Thyroid gland (tissue), 4 donors: ENCODE measurements at places on chromosomes 3 and 15. TPM values are rescaled to one million over a fixed set of nuclear protein-coding genes. Genes with fewer than 3 reads are reported as not detected.
A peak's percentile ranks its signal among the peaks of the same experiment; 100 is the strongest.

HYKK gene
- 15.0 TPM for total RNA-seq

DNA sequence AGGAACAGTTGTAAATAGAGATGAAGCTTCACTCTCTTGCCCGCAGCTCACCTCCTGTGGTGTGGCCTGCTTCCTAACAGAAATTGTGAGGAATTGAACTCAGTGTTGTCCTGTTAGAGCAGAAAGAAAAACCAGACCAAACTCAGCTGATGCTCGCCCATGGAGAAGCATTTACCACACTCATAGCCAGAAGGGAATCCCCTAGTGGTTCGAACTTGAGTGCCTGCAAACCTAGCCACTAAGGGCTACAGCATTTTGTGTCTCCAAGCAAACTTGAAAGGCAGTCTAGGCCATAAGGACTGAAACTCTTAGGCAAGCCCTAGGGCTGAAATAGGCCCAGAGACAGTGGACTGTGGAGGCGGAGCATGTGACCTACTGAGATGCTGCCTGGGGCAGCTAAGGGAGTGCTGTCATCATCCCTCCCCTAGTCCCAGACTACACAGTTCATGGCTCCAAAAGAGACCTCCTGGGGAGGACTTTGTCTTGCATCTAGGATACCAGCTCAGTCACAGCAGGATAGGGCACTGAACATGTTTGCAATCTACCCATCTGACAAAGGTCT lies 44.5 kb upstream of the MCTP2 start:
- no peak for DNase-seq

SEMA4B gene
- total RNA-seq = 49.5 TPM

GRCh38 chr3:112486811-112487505 lies 12.3 kb downstream of the BTLA start:
- no peak for DNase-seq

DNA sequence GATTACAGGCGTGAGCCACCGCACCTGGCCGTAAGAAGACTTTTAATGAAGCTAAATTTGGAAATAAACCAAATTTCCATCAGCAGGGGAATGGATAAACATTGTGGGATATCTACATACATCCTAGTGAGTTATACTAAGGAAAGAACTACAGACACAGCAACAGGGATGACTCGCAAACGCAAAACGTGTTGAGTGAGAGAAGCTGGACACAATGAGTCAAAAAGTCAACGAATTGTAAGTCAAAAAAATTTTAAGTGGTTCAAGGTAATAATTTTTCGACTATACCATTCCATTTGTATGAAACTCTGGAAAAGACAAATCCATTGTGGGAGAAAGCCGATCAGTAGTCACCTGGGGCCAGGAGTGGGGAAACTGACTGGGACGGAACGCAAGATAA lies 19.9 kb downstream of the PLA2G4F start:
- DNase-seq = no peak

DNA sequence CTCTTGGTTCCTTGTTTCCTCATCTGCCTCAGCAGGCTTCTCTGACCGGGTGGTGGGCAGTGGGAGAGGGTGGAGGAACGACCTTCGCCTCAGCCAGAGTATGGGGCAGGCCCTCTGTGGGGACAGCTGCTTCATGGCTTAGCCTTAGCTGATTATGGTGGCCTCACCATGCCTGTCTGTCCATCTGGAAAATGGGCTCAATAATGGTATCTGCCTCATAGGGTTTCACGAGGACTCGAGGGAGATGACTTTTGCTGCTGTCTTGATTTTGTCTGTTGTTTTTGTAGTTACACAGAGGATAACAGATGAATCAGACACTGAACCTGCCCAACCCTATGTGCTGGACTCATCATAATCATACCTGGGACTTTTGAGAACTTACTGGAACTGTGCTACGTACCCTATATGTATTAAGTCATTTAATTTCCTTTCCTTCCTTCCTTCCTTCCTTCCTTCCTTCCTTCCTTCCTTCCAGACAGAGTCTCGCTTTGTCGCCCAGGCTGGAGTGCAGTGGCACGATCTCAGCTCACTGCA lies 46.5 kb downstream of the CDC25A start:
- DNase-seq = no peak

DNA sequence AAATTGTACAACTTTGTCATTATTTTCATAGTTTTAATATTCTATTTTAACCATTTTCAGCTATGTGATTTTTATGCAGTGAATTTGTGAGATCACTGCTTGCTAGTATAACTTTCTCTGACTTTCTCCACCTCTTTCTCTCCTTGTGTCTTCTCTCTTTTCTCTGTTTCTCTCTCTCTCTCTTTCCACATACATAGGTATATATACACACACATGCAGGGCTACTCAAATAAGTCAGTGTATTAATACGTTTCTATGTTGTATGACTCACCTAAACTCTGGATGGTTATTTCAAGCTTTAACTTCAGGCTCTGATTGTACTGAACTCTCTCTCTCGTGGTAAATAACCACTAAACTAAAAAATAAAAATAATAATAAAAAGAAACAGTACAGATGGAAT lies 1389.3 kb upstream of the ALCAM start:
- DNase-seq = no peak

DNA sequence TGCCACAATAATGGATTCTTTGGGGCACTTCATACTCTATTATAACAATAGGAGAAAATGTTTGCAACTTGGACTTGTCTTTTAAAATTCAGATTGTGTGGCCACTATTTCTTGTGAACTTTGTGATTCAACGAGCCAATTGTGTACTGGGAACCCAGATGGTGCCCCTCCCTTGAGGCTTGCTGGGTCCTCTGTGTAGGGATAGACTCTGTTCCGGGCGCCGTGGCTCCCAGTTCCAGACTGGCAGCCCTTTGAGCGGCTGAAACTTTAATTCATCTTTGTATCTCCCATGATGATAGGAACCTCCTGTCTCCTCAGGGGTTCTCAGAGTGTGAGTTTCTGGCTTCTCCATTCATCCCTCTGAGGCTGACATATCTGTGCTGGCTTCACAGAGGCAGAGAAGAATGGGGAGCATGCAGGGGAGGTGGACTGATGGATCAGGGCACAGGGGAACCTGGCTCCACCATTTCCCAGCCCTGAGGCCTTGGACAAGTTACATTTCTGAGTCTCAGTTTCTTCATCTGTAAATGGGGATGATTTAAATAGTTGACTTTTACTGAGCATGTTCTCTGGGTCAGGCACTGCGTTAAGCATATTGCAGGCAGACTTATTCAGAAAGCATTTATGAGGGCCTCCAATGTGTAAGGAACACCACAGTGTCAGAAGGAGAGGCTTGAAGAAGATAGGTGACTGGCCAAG lies 15.2 kb upstream of the ANKDD1A start:
- no peak for DNase-seq

DNA sequence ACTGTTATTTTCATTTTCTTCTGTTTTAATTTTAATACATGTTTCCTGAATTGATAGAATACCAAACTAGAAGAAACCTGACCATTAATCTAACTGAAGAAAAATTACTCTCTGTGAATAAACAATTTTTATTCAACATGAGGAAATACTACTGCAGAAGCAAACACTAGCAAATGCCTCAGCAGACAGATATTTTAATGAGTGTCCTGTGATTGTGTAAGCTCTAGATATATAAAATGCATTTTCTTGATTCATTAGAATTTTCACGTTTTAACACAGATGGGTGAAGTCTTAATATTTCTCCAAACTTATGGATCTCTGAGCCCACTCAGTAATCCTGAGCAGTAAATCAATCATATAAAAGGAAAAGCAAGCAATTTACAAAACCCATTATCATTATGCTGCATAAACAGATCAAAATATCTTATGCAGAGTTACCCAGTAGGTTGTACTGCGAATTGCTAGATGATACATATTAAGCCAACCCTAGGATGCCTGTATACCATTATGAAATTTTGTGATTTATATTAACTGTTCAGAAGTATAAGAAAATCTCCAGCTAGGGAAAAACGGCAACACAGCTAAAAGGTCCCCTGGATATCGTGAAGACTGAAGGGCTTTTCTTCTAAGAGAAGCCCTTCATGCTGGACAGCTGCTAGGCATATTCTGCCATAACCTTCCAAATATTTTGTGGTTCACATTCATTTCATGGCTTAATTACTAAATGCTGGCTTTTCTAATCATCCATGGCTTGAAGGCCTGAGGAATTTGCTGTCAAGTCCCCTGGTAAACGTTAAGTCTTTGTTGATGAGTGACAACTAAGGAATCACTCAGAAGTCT lies 157.7 kb upstream of the TGFBR2 start:
- DNase-seq = no peak

DGKG gene
- total RNA-seq = 14.5 TPM

- peak; percentile 52 for DNase-seq
Measured at GRCh38 chr3:155664925-155665695, 79.8 kb downstream of the PLCH1 start.

GRCh38 chr3:44992555-44993470 lies 16.8 kb downstream of the EXOSC7 start:
- DNase-seq = no peak

NAALADL2 gene
- 14.7 TPM for total RNA-seq

GRCh38 chr15:67025719-67026609 lies 39.4 kb upstream of the SMAD3 start:
- peak; percentile 23 for DNase-seq

GRCh38 chr3:120850381-120851295 lies 57.4 kb upstream of the STXBP5L start:
- no peak for DNase-seq

TIMP4 gene
- total RNA-seq = 25.4 TPM

- no peak for DNase-seq
Measured at GRCh38 chr3:101567528-101568317, 6.1 kb downstream of the TRMT10C start.

ATP13A3 gene
- total RNA-seq = 321 TPM

DNA sequence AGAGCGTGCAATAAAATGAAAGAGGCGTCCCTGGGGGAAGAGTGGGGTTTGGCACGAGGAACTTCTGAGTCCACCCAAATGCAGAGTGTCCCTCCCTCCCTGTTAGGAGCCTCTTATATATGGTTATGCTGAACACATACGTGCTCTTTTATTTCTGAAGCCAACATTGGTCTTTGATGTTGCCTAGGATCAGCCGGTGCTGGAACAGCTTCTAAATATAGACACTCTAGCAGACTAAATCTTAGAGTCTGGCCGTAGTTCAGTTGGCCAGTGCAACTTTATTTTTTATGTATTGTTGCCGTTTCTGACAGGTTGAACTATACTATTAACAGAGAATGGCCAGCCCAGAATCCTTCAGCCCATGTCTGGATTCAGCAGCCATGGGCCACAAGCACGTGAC lies 128.7 kb downstream of the GHSR start:
- DNase-seq = no peak

DNA sequence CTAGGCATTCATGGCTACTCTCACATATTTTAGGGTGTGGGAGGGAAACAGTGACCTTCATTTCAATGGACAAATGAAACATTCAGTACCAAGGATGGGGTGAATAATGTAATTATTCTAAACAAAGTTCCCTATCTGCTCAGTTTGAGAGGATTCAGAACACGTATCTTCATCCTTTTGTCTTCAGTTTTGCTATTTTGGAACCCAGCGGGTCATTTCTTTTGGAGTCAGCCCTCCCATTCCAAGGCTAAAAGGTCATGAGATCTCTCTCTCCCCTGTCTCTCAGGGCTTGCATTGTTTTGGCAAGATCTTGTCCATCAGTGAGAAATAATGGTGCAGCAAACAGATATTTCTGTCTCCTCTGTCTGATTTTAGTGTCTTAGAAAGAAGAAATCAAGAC lies 16.3 kb upstream of the GATM start:
- no peak for DNase-seq

- no peak for DNase-seq
Measured at GRCh38 chr3:152376351-152377183, 107.8 kb downstream of the MBNL1 start.

DNA sequence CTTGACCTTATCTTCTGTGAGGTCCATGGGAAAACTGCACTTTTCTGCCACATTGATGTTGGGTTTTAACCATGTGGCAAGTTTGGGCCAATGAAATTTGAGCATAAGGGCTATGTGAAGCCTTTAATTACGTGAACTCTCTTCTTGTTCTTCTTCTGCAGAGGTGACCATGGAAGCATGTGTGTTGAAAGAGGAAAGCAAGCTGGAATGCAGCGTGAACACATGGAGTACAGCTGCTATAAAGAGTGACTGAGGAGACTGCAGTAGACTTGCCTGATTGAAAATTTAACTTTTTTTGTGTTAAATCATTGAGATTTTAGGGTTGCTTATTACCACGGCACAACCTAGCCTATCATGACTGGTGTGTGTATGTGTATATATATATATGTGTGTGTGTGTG lies 347.3 kb downstream of the ZIC1 start:
- no peak for DNase-seq

- no peak for DNase-seq
Measured at GRCh38 chr15:34682674-34683073, 72.1 kb downstream of the GJD2 start.

- DNase-seq = no peak
Measured at GRCh38 chr3:32940726-32941125, 10.7 kb upstream of the CCR4 start.

DNA sequence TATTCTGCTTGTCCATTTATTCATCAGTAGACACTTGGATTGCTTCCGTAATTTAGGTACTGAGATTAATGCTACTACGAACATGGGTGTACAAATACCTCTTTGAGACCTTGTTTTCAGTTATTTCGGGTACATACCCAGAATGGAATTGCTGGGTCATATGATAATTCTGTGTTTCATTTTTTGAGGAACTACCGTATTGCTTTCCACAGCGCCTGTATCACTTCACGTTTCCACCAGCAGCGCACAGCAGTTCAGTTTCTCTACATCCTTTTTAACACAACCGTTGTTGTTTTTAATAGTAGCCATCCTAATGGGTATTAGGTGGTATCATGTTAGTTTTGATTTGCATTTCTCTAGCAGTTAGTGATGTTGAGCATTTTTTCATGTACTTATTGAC lies 9.5 kb downstream of the PAK2 start:
- no peak for DNase-seq

DNA sequence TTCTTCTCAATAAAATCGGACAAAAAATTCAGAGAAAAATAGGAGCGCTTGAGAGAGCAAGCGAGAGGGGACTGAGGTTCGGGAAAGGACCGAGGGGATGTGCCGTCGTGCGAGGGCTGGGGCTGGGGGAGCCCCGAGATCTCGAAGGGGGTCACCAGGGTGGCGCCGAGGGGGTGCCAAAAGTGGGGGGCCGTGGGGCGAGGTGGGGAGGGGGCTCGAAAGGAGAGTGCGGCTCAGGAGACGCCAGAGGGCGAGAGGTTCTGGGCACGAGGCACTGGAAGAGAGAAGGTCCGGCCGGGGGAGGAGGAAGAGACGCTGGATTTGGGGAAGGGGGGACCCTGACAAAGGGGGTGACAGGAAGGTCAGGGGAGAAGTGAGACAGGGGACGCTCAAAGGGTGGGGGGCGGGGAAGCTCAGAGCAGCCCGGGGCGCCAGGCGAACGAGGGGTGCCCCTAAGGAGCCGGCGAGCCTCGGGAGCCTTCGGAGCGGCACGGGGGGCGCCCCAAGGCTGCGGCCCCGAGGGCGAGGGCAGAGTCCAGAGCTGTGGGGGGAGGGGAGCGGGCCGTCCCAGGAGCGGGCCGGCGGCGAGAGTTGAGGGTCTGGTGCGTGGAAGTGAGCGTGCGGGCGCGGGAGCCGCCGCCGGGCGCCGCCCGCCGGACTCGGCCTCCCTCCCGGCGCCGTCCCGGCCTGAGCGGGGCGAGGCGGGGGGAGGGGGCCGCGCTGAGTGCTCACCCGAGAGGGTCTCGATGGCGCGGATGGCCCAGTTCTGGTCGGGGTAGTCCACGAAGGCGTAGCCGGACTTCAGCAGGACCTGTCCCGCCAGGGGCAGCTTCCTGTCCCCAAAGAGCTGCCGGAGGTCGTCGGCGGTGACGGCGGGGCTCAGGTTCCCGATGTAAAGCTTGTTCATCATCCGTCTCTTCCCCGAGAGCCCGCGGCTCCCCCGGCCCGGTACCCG lies 514 bp downstream of the IGF2BP2 start:
- peak; percentile 19 for DNase-seq

- DNase-seq = no peak
Measured at GRCh38 chr15:96838081-96838480, 507.6 kb downstream of the NR2F2 start.

TICRR gene
- not detected for total RNA-seq
